ENCODE measurements at places on chromosomes 7 and 10. TPM values are rescaled to one million over a fixed set of nuclear protein-coding genes. Genes with fewer than 3 reads are reported as not detected.

- no peak for DNase-seq
These were observed 236.3 kb downstream of the BAMBI start for GRCh38 chr10:28913436-28914237.

GRCh38 chr7:115260381-115260780, 338.5 kb downstream of the MDFIC start:
- DNase-seq, result no peak

DNA sequence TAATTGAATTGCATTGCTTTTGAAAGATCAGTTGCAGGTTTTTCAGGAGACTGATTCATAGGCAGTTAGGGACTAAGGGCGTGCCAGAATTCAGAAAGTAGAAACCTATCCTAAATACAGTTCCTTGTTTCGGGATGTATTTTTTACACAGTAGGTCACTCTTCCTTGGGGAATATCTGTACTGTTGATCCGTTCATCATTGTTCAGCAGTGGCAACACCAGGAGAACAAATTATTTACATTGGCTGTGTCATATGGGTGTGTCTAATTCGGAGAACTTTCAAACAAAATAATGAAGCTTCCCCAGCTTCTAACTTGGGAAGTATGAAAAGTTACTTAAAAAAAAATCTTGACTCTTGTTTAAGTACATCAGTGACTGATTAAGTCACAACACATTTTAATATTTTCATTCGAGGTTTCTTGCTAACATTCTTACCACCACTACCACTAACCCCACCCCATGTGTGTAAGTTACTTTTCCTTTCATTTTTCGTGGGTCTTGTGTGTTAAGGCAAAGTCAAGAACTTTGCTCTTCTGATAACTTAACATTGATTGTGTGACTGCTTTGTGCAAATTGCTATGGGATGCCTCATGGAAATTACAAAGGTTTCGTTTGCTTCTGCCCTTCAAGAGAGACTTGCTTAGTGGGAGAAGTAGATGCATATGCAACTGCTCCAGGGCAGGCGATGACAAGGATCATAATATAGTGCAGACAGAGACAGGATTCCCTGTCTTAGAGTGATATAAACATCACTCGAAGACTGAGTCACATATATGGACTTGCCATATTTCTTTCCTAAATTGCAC, 43.8 kb upstream of the RPA3 start:
- peak; percentile 12 for DNase-seq

UCMA gene
- polyA plus RNA-seq, result not detected

C10orf62 gene
- 0.33 TPM for polyA plus RNA-seq
